ENCODE measurements at places on chromosomes 7 and 10.

DNA sequence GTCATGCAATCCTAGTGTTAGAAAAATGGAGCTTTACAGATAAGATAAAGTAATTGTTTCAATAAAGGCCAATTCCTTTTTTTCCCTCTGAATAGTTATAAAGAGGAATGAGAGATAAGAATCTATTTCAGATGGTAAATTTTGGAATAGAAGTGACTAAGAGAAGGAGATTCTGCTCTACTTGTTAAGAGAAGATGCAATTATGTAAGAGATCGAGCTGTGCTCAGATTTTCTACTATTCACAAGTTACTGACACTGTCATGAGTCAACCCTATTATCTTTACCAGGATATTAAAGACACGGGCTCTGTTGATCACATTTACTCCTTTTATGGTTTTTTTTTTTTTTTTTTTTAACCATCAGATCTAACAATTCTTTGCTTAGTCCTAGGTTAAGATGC is 511.3 kb downstream of the ARL4A start:
- no peak for DNase-seq

DNA sequence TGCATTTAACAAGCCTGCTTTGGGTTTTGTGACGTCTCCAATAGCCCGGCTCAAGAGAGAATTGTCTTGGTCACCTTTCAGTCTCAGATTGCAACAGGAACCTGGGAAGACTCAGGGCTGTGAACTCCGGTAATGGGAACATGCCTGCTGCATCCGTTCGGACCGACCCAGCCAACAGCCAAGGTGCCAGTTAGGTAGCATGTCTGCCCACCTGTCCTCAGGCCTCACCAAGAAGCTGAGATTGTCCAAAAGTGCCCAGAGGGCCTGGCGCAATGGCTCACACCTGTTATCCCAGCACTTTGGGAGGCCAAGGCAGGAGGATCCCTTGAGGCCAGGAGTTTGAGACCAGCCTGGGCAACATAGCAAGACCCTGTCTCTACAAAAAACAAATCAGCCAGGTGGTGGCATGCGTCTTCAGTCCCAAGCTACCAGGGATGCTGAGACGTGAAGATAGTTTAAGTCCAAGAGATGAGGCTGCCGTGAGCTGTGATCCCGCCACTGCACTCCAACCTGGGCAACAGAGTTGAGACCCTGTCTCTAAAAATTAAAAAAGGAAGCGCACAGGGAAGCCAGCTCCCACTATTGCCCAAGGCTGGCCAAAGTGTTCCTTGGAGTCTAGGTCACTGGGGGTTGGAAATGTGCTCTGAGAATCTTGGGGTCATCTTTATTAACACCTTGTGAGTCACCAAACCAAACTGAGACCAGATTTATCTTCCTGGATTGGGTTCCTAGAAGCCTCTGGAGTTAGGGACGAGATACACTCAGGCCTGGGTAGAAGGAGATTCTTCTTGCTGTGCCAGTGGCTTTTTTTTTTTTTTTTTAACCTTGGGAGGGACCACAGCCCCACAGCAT is 26.9 kb downstream of the BAG3 start:
- no peak for DNase-seq

GRCh38 chr10:72782649-72783330 is 90.8 kb downstream of the MCU start:
- no peak for DNase-seq

GRCh38 chr7:106954840-106955239 is 89.7 kb upstream of the PRKAR2B start:
- DNase-seq = no peak

- no peak for DNase-seq
Measured at GRCh38 chr7:116812860-116813259, 49.5 kb upstream of the CAPZA2 start.

GRCh38 chr10:121608469-121609190 is 10.4 kb upstream of the FGFR2 start:
- peak; percentile 5 for DNase-seq

GRCh38 chr10:34666008-34666704 is 148.9 kb downstream of the PARD3 start:
- DNase-seq = no peak

GRCh38 chr7:100687751-100688300 is 6.2 kb downstream of the GIGYF1 start:
- DNase-seq = no peak

DNA sequence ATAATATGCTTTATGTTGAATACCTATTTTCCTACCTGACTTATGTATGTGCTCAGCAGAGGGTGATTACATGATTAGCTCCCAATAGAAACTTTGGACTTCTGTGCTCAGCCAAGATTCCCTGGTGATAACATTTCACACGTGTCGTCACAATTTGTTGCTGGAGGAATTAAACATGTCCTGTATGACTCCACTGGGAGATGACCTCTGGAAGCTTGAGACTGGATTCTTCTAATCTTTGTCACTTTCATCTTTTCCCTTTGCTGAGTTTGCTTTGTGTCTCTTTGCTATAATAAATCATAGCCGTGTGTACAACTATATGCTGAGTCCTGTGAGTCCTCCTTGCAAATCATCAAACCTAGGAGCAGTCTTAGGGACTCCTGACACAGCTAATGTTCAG is 120.9 kb upstream of the LRRTM3 start:
- no peak for DNase-seq

Measured in NCI-H1930 (cell line).